ENCODE measurements at places on chromosomes 7 and 10.

GRCh38 chr7:66297579-66297978, 92.4 kb downstream of the TPST1 start:
- DNase-seq = no peak

GRCh38 chr7:71613313-71613712, 481.4 kb downstream of the GALNT17 start:
- DNase-seq = no peak

- DNase-seq = no peak
Observed at GRCh38 chr7:154484406-154484805, 432.2 kb downstream of the DPP6 start.

DNA sequence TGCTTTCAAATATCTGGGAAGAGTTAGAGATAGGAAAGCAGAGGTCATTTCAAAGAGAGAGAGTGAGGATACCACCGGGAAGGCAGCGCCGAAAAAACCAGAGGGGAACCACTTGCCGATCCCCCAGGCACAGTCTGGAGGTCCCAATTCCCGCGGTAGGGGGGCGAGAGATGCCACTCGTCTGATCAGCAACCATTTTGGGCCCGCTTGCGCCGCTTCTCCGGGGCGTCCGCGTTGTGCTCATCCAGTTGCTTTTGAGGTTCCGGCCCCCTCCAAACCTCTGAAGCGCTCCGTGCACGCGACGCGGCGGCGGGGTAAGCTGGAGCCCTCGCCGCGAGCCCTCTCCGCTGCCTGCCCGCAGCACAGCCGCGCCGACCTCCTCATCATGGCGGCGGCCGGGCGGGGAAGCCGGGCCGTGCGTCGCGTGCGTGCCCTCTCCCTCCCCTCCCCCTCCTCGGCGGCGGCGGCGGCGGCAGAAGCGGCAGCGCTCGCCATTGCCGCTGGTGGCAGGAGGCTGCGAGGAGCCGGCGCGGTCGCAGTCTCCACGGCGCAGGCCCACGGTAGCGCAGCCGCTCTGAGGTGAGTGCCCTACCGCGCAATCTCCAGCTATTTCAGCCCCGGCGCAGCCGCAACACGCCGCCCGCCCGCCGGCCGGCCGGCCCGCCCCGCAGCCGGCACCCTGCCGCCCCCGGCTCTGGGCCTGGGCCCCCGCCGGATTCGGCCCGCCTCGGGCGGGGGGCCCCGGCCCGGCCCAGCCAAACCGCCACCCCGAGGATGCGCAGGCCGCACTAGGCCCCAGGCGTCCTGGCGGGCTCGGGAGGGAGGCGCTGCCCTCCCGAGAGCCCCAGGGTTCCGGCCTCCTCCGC, at the start of gene NRF1:
Gene NRF1 (plus strand): TSS at position 475 of the 866 bp plus-strand sequence. CDS start 45,632 bp downstream, outside the sequence.
- peak; percentile 42 for DNase-seq

DNA sequence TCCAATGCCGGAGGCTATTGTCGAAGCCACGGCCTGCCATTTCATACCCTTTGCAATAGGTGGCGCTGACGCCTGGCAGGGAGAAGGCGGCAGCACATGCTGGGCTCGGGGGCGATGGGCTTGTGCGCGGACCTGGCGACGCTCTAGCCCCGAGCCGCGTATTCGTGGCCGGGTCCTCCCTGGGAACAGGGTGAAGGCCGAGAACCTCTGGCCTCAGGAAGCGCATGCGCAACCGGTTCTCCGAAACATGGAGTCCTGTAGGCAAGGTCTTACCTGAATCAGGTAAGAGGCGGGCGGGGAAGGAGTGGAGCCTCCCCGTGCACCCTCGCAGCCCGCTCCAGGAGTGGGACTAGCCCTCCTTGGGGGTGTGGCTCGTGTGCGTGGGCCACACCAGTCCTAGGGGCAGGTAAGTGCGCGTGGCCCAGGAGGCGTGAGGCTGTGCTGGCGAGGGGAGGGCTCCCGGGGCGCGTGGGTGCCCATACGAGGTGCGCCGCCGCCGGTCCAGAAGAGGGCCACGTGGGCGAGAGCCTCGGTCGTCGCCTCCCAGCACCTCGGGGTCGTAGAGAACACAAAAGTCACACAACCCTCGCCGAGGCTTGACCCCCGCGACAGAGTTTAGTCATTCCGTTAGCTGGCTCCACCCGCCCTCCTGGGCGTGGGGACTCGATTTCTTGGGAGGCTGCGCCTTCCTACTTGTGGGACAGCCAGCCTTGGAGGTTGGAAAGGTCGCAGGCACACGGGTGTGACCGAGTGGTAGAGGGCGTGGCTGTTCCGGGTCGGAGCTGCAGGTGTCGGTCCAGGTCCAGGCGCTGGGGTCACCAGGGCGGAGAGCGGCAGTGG, 5.6 kb upstream of the MEST start:
- DNase-seq = no peak

DNA sequence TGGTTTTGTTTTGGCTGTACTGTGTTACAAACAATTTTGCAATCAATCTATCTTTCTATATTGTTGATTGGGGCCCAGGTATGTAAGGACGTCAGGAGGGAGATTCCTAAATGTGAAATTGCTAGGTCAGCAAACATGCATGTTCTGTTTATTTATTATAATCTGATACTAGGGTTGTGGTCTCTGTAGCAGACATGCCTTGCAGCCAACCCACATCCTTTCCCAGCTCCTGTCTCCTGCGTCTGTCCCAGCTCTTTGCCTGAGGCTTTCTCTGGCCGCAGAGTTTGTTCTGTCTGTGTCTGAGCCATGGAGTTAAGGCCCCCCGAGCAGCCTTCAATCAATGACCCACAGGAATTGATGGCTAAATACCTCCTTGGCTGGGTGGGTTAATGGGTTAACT, 124.0 kb upstream of the ZEB1 start:
- DNase-seq = no peak

DNA sequence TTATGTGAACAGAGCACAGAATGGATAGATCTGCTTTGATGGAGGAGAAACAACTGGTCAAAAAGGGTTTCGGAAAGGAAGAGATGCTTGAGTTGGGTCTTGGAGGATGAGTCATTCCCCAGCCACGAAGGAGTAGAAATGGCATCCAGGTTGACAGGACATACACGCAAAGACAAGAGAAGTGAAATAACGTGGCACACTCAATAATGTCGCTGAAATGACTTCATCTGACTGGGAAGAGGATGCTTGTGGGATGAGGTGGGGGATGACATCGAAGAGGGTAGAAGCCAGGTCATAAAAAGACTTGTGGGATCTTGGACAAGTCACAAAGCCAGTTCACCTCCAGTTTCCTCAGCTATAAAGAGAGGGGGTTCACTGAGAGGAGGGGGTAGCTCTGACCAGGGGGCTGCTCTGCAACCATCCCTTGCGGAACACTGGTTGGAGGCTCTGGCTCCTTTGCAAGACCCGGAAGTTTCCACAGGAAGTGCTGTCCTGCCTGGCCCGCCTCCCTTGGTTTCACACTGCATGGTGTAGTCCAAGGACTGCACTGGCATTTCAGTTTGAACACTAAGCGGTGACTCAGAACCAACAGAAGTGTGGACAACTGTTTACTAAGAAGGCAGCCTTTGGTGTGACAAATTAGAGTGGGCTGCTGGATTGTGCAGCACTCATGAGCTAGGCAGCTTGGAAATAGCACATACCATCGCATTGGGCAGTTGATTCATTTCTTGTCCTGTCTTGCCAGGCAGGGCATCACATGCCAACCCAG, 189.9 kb upstream of the ADO start:
- no peak for DNase-seq

DNA sequence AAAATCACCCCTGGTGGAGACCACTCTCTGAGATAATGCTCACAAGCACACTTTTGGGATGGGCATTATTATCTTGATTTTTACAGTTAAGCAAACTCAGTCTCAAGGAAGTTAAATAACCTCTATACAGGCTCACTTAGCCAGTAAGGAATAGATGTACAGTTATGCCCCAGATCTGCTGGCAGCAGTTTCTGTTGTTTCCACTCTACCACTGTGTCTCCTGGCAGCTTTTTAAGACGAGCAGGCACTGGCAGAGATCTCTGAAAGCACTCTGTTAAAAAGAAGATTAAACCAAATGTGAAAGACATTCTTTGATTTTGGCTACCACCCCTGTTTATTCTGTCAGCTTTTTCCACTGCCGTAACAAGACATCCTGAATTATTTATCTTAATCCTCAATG, 73.2 kb downstream of the SRI start:
- no peak for DNase-seq

GRCh38 chr10:44921506-44921905, 10.4 kb downstream of the TMEM72 start:
- no peak for DNase-seq

- no peak for DNase-seq
Observed at GRCh38 chr10:129880191-129880870, 83.7 kb downstream of the EBF3 start.

DNA sequence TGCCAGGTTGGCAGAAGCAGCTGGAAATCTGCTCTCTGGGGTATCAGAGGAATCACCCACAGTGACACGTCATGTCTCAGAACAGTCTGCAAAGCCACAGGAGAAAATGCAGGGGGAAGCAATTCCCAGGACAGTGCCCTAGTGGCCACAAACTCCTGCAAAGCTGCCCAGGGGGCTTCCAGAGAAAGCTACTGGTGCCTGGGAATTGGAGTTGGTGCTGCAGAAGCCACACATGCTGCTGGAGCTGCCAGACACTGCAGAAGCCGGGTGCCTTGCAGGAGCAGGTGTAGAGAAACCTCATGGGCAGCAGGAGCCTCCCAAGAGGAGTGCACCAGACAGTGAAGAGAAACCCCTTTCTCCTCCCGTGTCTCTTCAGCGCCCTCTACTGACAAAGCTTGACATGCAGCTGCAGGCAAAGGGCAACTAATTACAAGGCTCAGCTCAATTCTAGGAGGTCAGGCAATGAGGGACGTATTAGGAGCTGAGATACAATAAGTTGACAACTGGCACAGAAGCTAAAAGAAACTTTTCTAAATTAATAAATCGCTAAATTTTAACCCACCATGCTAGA, 30.2 kb upstream of the NUB1 start:
- no peak for DNase-seq

GRCh38 chr7:152858761-152859160, 99.2 kb downstream of the ACTR3B start:
- no peak for DNase-seq
